ENCODE measurements at places on chromosomes 4 and X.

- no peak for DNase-seq
Observed at GRCh38 chrX:14062524-14062923, 32.8 kb upstream of the GEMIN8 start.

DNA sequence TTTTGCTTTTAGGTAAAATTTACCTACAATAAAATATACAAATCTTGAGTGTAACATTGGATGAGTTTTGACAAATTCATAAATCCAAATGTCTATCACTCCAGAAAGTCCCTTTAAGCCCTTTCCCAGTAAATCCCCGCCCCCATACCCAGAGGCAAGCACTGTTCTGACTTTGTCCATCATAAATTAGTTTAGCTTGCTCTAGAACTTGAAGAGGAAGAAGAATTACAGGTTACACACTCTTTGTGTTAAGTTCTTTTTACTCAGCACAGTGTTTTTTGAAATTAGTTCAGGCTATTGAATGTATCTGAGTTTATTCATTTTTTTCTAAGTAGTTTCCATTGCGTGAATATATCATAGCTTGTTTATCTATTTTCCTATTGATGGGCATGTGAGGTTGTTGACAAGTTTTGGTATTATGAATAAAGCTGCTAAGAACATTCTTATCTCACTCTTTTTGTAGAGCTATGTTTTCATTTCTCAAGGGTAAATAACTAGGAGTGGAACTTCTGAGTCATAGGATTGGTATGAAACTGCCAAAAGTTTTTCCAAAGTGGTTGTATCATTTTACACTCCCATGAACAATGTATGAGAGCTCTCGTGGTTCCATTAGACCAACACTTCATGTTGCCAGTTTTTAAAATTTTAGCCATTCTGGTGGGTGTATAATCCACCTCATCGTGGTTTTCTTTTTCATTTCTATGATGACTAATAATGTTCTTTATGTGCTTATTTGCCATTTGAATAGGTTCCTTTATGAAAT, 22.4 kb upstream of the HPSE start:
- DNase-seq = peak; percentile 85

GRCh38 chrX:20265726-20266681, 705 bp downstream of the RPS6KA3 start:
- DNase-seq = no peak

GRCh38 chrX:123975180-123975579, 13.7 kb downstream of the STAG2 start:
- DNase-seq = no peak

DNA sequence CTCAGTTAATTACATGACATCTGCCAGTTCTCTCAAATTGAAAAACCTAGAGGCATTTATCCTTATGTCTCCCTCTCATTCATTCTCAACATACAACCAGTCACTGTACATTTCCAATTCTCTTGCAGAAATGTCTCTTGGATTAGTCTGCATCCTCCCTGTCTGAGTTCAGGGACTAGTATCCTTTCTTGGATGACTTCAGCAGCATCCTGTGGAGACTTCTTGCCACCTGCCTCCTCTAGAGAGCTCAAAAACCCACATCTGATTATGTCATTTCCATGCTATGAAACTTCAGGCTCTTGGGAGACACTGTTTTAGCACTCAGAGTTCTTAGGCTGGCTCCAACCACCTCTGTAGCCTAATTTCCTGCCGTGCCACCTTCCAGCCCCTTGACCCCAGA, 515.1 kb upstream of the DIPK2B start:
- DNase-seq = no peak

- no peak for DNase-seq
Observed at GRCh38 chrX:24146283-24146949, 3.1 kb upstream of the ZFX start.

GRCh38 chrX:20665481-20665880, 398.8 kb upstream of the RPS6KA3 start:
- DNase-seq = peak; percentile 71

DNA sequence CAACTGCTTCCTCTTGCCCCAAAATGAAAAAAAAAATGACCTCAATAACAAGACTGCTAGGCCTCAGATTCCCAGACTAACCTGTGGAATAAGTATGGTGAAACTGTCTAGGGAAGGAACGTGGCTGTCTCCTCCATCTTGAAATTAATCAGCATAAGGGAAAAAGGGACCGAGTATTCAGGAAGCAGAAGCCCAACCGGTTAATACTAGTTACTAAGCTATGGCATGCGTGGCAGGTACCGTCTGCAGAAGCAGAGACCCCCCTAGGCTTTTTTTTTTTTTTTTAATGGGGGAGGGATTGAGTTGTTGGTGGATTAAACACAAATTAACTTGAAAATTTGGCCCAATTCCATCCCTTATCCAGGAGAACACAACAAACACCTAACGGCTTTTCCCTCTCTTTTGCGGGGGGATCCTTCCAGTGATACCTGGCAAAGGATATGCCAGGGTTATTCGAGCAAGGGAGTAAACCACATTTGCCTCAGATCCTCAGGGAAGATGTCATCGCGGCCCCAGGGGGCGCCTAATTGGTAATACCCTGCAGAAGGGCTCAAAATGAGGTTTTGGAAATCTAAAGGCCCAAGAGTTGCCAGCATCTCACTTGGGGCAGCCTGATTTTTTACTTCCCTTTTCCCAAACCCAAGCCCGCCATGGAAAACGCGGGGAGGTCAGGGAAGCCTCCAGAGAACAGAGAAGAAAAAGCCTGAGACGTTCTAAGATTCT, 893 bp downstream of the RLIM start:
- peak; percentile 1 for DNase-seq

- DNase-seq = no peak
Observed at GRCh38 chrX:1938190-1938589, 323.3 kb downstream of the ASMT start.

- no peak for DNase-seq
Observed at GRCh38 chrX:119693040-119693995, at the start of gene SEPTIN6. Gene SEPTIN6, minus strand, starts transcription at chrX:119693168. Its CDS starts 63 bp downstream, at chrX:119693105.

DNA sequence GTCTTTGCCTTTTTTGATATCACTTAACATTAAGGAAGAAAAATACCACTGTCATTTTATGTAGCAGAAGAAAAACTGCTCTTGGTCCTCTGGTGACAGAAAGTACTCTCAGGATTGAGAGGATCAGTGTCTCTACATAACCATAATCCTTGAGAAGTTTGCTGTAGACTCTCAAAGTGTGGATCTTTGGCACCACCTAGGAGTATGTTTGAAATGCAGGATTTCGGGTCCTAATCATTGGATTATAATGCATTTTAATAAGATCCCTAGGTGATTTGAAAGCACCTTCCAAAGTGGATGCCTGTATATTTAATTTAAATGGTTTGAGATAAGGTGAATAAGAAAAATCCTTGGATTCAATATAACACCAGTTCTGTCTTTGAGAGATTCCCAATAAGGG, 23.2 kb downstream of the MOB1B start:
- no peak for DNase-seq

- no peak for DNase-seq
Observed at GRCh38 chr4:11197631-11198341, 230.9 kb downstream of the HS3ST1 start.

DNA sequence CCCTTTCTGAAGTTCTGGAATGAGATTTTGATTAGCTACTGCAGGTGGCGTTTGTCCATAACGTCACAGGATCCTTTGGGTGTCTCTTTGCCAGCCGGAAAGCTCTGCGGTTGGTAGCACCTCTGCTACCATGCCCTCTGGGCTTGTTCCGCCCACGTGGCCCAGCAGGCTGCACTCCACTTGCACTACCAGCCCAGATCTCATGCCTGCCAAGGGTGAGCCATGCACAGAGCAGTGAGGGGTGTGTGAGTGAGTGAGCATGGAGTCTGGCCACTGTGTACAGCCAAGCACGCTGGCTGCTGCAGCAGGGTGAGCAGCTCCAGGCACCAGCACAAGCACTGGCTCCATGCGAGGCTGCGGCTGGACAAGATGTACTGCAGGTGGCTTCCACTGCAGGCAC, 6.6 kb upstream of the HNRNPD start:
- DNase-seq = no peak

GRCh38 chrX:133375615-133376340, 39.5 kb downstream of the GPC4 start:
- no peak for DNase-seq

- no peak for DNase-seq
Observed at GRCh38 chr4:177566691-177567090, 124.5 kb upstream of the AGA start.

GRCh38 chrX:9992724-9993123, 25.6 kb downstream of the CLDN34 start:
- DNase-seq = no peak

DNA sequence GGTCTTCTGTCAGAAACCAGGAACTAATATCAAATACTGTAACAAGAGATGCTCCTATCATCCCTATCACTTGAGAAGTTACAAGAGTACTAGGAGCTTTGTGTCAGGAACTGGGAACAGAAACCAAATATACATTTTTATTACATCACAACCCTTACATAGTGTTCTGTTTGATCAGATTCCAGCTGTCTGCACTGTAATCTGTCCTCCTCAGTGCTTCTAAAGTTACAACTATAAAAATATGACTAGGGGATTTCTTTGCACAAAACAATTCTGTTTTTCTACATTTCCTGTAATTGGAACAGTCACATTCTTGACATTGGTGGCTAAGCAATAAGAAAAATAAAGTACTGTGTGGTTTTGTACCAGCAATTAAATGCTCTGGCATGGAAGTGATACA, 686.0 kb downstream of the PDHA2 start:
- no peak for DNase-seq

GRCh38 chr4:94757192-94758140, at the start of gene BMPR1B:
Gene BMPR1B, plus strand, starts transcription at chr4:94757955. Its CDS starts 346,470 bp downstream, at chr4:95104425.
- peak; percentile 27 for DNase-seq

- no peak for DNase-seq
Observed at GRCh38 chrX:110987292-110987691, 108.7 kb upstream of the PAK3 start.

DNA sequence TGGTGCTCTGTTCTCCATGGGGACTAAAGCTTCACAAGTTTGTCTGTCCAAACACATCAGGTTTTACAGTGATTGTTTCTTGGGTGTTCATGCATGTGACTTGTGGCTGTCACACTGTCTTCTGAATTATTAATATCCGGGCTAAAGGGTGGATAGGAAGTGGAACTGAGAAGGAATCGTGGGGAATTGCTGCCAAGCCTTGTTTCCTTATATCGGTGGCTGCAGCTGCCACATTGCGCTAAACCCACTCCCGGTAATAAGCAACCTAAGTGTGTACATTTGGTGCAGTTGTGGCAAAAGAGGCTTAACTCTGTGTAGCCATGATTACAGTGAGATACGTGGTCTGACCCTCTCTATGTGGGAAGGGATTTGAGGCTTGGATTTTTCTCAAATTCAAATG, 30.7 kb downstream of the SEPTIN11 start:
- DNase-seq = no peak

GRCh38 chr4:88938138-88938537, 118.8 kb downstream of the FAM13A start:
- peak; percentile 83 for DNase-seq

DNA sequence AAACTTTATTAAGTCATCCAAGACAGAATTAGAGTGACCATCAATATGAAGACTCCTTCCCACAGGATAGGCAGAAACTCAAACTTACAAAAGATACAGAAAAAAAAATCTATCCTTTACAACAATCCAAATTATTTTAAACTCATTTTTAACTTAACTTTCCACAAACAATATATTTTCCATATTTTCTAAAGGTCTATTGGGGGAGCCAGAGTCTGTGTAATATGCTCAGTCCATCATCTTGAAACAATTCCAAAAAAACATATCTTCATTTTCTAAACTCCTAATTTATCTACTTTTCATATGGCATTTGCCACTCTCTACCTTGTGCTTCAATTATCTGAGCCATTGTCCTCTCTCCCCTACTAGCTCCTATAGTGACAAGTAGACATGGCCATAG, 378.1 kb downstream of the PDGFC start:
- DNase-seq = no peak

DNA sequence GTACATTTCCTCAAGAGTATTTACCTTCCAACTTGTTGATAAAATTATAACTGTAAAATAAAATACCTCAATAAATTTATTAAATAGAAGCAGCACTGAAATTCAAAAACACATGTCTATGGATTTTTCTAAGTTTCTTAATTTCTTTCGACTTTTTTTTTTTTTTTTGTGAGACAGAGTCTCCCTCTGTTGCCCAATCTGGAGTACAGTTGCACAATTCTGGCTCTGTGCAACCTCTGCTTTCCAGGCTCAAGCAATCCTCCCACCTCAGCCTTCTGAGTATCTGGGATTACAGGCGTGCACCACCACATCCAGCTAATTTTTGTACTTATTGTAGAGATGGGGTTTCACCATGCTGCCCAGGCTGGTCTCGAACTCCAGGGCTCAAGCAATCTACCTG, 79.8 kb downstream of the IQCM start:
- no peak for DNase-seq

DNA sequence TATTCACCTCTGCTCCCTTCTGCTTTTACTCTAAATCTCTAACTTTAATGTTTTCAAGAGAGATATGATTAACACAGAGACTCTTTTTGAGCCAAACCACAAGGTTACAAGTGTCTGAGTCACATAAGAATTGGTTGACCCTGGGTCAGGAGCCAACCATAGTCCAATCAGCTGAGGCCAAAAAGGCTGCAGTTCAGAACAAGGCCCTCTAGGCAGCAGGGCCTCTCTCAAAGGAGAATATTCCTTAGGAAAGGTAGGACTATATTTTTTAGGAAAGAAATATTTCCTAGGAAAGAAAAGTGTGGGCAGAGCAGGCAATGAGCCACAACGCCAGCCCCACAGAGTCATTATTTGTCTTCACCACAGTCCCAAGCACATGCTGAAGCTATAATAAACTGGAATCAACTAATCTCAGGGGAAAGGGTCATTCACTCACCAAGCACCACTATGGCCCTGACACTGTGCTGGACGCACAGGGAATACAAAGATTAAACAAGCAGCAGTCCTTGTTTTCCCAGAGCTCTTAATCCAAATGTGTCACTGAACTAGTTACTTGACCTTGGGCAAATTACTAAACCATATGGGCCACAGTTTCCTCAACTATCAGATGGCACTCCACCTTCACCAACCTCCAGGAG, 2.2 kb downstream of the ATP8A1 start:
- peak; percentile 54 for DNase-seq

GRCh38 chr4:37770016-37770415, 56.5 kb upstream of the PGM2 start:
- DNase-seq = no peak

DNA sequence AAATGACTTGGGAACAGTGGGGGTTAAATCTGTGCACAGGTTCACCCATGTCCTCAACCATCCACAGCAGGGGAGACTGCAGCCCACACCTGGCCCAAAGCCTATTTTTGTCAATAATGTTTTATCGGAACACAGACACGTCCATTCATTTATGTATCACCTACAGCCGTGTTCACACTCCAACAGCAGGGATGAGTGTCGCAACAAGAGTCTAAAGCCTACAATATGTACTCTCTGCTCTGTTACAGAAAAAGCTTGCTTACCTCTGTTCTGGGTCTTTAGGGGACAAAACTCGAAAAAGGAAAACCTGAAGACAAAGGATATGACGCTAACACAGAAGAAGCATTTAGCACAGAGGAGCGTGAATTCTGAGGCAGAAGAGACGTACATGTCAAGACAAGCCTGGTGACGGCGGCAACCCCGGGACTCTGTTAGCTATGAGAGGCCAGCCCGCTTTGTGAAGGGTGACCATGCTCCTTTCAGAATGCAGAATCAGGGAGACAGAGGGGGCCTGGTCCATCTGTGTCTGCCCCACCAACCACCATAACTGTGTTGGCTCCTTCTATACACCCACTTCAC, 45.5 kb downstream of the AFAP1 start:
- no peak for DNase-seq

Measured in GM04503 (cell line).